ENCODE measurements at places on chromosomes 3 and 15.

- no peak for DNase-seq
Measured at GRCh38 chr3:73029321-73029796, 32.1 kb upstream of the EBLN2 start.

DNA sequence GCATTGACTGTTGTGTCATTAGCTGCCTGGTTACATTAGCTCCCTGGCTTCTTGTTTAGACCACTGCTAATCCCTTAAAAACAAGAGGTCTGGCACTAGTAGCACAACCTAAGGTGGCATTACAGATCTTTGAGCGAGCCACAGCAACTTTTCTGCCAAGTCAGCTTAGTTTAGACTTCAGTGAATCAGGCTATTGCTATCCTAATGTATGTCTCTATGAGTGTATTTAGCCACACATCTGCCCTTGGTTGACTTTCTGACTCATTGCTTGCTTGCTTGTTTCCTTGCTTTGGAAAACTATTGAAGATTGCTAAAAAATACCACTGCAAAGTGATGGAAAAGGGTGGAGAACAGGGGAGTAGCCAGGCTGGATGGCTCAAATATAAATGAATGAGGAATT is 50.2 kb downstream of the CHP1 start:
- DNase-seq, result no peak

GRCh38 chr3:183085634-183086390 is 13.5 kb downstream of the MCCC1 start:
- DNase-seq, result peak; percentile 12

DNA sequence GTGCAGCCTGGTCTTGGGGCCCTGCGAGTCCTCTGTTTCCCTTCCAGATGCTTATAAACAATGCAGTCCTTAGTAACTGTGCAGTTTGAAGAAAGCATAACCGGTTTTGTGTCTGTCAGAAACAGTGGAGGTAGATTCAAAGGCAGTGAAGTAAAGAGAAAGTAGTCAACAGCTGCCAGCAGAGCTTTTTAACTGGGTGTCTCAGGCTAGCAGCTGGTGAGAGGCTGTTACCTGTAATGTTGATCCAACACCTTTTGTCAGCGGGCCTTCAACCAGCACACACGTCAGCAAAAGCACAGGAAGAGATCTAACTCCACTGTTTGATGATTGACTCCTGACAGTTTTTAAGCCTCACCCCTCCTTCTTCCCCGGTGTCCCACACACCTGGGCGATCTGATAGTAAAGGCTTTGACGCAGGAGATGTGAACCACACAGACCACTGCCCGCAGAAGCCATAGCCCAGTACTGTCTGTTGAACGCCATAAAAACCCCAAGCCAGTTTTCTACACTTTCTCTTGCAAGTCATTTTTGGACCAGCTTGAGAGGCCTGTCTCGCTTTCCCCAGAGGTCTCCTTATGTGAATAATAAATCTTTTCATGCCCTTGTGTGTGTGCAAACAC is 178.0 kb downstream of the FMN1 start:
- no peak for DNase-seq
